ENCODE measurements at places on chromosomes 1 and 21. TPM values are rescaled to one million over a fixed set of nuclear protein-coding genes. Genes with fewer than 3 reads are reported as not detected.

- no peak for ATAC-seq
Measured at GRCh38 chr1:219277304-219278105, 103.8 kb downstream of the LYPLAL1 start.

- no peak for ATAC-seq
Measured at GRCh38 chr1:231694075-231694431, 67.5 kb downstream of the DISC1 start.

GRCh38 chr1:46036894-46037839, 95.3 kb downstream of the PIK3R3 start:
- peak; percentile 79 for ATAC-seq

Gene FAM151A
- total RNA-seq = not detected

DNA sequence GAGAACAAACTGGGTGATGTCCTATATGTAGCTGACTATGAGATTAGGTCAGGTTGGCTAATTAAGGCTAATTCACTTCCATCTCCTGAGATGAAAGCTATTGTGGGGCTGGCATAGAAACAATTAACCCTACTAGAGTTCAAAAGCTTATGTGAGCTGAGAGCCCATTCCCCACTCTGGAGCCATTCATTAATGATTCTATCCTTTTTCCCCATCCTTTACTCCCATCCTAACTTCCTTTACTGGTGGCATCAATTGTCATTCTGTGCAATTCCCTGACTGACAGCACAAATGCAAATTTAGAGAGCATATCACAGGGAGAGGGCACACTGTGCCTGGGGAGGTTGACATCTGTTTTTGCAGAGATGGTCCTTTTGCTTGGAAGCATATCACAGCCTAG, 103.9 kb downstream of the URB2 start:
- no peak for ATAC-seq
